ENCODE measurements at places on chromosomes 7 and 10.
A peak's percentile ranks its signal among the peaks of the same experiment; 100 is the strongest.

DNA sequence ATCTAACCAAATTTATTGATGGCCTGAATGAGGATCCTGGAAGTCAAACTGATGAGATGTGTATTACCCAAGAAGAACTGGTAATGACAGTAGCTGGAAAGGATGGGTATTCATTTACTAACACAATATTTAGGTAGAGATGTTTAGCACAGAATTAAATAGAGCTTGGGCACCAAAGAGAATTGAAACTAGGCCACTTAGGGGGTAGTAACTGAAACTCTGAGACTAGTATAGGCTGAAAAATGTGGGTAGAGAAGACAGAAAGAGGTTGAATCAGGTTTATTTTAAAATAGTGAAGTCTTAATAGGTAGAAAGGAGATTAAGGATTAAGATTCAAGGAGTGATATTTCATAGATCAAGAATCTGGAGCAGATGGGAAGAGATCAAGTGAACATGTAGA lies 155.8 kb downstream of the MLLT10 start:
- no peak for DNase-seq

DNA sequence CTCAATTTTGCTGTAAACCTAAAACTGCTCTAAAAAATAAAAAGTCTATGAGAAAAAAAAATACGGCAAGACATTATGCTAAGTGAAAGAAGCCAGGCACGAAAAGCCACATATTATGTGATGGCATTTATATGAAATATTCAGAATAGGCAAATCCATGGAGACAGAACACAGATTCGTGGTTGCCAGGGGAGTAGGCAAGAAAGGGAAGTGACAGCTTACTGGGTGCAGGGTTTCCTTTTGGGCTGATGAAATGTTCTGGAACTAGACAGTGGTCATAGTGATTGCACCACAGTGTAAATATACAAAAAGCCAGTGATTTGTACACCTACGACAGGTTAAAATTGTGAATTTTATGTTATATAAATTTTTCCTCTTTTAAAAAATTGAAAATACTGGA lies 41.3 kb upstream of the GLI3 start:
- DNase-seq, result no peak

- peak; percentile 68 for DNase-seq
Measured at GRCh38 chr10:95295031-95295755, 4.4 kb upstream of the PDLIM1 start.

DNA sequence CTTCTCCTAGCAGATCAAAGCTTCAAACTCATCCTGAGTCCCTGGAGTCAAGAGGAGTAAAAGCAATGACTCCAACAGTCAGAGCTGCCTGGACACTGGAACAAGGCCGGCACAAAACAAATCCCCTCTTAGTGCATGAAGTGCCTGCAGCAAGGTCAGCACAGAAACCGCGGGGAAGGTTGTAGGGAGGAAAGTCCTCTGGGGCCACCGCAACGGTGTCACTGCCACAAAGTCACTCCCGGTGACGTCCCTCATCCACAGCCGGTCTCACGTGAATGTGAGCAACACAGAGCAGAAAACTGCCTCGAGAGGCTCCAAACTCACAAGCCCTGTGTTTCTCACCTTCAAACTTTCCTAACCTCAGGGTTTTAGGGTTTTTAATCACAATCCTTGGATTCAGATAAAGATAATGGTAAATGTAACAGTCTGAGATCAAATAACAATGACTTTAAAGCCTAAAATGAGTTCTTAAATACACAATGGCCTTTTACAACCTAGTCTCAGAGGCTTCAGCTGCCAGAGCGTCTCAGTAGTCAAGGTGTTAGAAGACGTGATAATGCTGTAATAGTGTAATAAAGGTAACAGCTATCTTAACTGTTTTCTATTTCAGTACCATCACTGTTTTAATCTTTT lies 274.3 kb downstream of the ZMYND11 start:
- DNase-seq, result no peak

DNA sequence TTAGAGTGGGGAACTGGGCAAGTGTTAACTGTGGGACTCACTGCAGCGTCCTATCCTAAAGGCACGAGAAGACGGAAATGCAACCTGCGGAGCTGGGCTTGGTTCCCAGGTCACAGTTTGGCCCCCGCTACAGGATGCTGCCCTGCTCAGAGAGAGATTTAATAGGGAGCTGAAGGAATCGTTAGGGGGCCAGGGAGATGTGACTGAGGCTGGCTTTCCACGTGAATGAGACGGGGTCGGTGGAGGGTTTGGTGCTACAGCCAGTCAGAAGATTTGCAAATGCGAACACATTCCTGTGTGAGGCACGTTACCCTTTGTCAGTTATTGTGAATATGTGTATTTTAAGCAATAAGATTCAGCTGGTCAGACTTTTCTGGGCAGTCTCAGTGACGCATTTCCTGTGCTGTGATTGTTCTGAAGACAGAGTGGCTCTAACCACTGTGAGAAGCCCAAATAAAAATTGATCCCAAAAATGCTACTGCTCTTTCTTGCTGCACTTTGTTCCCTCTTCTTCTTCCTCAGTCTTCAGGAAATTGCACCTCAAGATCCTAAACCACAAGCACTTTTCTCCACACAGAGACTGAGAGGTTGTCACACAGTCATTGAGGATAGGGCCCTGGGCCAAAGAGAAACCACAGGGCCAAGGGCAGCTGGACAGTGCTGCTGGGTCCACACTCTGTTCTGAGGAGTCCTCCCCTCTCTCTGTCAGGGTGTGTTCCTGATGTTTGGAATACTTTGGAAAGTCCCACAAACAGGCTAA lies 21.2 kb downstream of the CYP17A1 start:
- DNase-seq, result peak; percentile 69

- no peak for DNase-seq
Measured at GRCh38 chr10:63430999-63431356, 34.8 kb downstream of the JMJD1C start.

DNA sequence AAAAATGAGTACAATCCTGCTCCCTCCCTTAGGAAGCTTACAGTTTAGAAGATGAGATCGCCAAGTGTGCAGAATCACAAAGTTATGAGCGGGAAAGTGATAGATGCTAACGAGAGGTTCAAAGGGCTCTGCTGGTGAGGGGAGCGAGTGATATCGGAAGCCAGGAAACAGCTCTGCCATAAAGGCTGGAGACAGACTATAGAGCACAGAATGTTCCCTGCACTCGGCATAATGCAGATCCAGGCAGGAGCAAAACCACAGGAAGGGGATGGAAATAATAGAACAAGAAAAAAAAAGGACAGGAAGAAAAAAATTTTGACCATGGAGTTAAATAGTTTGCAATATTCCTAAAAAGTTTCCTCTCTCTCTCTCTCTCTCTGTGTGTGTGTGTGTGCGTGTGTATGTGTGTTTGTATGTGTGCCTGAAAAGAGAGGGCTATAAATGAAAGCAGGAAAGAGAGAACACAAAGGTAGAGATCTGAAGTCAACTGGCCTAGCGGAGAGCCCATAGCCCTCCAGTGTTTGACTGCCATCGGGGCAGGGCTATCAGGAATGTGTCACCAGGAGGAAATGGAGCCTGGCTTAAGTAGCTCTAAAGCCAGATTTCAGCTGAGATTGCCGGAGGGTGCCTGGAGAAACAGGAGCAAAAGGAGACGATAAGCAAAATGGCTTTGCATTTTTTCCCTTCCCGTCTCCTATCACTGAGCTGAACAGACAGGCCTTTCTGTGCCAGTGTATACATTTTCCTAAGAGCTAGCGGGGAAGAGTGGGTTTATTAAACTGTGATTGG lies 175.8 kb upstream of the LYZL1 start:
- no peak for DNase-seq

GRCh38 chr7:146455091-146455655 lies 338.6 kb downstream of the CNTNAP2 start:
- DNase-seq, result no peak

GRCh38 chr10:11397077-11397965 lies 214.1 kb downstream of the USP6NL start:
- no peak for DNase-seq

GRCh38 chr7:28855538-28856217 lies 102.5 kb downstream of the TRIL start:
- DNase-seq, result no peak

DNA sequence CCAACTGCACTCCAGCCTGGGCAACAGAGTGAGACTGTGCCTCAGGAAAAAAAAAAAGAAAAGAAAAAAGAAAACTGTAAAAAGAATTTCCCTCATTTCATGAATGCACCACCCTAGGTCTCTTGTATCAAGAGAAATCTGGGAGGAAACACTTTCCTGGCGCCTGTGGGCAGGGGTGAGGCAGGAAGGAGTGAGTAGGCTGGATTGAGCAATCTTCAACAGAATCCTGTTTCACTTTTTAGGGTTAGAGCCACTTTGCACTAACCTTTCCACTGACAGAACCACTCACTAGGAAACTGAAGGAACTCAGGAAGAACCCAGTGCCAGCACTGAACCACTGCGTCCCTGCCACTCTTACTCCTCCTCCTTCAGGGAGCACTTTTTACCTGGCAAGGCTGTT lies 282.1 kb downstream of the CCDC3 start:
- DNase-seq, result no peak

DNA sequence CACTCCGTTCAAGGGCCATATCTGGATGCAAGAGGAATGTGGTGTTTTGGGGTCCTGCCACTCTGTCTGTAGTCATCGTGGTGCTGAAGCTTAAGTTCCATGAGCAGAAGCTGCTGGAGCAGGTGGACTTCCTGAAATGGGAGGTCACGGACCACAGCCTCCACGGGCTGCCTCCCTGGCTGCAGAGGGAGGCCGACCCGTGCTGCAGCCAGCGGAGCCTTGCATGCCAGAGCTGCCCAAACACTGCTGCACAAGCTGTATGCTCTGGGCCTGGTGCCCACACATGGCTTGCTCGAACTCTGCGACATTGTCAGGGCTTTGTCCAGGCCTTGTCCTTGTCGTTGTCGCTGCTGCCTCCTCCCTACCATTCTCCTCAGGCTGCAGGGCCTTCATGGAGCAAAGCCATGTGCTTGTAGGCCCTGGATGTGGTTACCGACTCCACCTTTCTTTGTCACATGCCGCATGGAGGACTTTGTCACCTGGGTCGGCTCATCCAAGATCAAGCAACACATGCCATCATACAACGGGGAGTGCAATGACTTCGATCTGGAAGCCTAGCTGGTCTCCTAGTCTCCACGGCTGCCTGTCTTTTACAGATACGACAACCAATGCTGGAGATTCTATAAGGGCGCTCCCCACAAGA lies 21.4 kb downstream of the GARIN1A start:
- DNase-seq, result no peak

DNA sequence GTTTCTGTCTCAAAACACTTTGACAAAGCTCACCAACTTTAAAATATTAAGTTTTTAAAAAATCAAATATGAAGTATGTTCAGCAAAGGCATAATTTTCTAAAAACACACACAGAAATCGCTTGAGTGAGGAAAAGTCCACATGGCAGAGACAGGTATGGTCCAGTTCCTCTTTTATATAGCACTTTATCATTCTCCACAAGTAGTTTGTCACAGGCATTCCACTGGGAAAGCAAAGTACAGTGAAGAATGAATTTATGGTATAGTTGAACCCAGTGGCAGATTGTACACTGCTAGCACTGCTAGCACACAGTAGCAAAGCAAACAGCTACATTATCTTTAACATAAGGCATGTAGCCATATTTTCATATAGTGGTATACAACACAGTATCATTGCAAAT lies 102.3 kb downstream of the HECTD2 start:
- DNase-seq, result no peak

DNA sequence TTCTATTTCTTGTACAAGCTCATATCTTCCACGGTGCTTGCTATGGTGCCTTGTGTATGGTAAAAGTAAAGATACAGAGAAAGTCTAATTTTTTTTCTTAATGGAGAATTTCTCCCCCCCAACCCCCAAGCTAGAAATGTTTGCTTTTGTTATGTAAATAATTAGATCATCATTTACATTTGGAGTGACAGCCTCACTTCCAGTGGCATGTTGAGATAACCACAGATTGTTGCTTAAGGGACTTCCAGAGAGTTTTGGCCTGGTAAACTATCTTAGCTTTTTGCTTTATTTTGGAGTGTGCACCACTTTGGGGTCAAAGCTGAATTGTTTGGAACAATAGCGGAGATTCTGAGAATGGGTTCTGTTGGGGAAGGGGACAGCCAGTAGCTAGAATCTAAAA lies 129.7 kb downstream of the ZNF365 start:
- DNase-seq, result no peak

DNA sequence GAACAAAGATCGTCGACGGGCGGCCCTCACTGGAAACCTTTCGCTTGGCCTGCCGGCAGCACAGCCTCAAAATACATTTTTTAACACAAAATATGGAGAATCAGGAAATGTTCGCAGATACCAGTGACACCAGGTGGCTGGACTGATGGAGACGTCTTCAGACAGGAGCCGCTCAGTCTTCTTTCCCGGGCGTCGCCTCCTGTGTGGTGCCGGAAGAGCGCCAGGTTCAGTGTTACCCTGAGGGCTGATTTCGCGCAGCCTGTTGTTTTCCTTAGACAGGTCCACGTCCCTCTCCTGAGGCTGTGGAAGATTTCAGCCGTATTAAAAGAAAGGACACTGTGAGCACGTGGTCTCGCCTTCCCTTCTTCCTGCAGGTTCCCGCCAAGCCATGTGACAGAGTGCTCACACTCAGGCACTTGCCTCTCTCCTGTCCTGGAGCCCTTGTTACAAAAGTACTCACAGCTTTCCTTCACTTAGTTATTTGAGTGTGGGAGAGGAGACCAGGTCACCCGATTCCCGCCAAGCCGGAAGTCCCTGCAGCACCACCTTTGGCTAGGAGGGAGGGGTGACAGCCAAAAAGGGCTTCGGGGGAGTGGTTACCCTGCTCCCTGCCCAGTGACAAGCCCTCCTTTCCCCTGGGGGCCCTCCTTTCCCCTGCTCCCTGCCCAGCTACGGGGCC lies 21.7 kb upstream of the PWWP2B start:
- no peak for DNase-seq

GRCh38 chr10:129030603-129030895 lies 436.5 kb upstream of the MGMT start:
- no peak for DNase-seq

- no peak for DNase-seq
Measured at GRCh38 chr10:99758211-99758891, 24.1 kb upstream of the ABCC2 start.

DNA sequence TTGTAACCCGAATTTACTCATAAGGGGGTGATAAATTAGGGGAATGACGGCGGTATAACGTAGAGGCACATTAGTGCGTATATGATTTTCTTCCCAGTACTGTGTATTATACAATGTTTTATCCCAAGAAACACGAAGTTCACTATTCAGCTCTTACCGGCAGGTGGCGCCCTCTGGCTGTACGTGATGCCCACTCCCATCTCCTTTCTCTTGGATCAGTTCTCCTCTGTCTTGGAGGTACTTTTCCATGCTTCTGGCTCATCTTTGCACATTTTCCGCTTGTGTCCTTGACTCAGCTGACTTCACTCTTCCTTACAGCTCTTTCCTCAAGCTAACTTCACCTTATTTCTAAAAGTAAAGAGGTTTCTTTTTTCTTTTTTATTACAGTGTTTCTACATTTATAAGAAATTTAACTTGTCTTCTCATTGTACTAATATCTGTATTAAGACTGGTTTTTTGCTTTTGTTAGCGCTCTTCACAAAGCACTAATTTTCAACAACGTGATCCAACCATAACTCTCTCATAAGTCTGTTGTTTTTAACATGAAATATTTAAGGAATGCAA lies 21.3 kb downstream of the TMEM176B start:
- peak; percentile 44 for DNase-seq

- no peak for DNase-seq
Measured at GRCh38 chr7:133724694-133725093, 402.4 kb upstream of the LRGUK start.
